ENCODE measurements at places on chromosomes 2 and 18.
A peak's percentile ranks its signal among the peaks of the same experiment; 100 is the strongest.

GRCh38 chr2:189118386-189118785 is 61.2 kb downstream of the COL5A2 start:
- DNase-seq: no peak

DNA sequence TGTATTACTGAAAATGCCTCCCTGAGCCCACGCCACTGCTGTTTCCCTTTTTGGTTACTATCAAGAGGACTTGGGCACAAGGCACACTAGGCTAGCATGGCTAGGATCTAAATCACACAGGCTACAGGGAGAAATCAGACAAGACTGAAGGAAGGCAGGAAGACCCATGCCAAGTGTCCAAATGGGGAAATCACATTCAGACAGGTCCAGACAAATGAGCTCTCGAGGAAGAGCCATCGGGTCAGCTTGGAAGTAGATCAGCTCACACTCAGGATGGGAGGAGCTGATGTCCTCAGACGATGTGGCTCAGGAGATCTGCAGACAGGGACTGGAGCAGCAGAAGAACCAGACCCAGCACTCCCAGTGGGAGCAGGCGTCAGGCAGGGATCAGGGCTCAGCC is 113.2 kb downstream of the COL6A3 start:
- DNase-seq: no peak

DNA sequence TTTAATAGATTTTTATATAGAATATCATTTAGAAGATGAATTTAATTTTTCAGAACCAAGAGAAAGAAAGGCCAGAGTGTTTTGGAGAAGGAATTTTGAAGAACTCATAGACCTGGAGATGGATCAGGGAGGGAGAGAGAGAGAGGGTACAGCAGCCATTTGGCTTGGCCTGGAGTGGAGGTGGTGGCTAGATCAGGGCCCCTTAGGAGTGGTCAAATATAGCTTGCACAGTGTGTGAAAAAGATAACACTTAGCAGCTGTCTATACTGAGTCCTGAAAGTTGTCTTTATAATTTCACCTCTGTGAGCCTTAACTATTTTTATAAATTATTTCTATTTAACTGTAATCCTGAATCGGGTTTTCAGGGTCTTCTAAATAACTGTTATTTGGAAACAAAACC is 38.8 kb upstream of the ACYP2 start:
- no peak for DNase-seq

GRCh38 chr2:30776831-30777635 is 30.2 kb downstream of the CAPN13 start:
- no peak for DNase-seq

DNA sequence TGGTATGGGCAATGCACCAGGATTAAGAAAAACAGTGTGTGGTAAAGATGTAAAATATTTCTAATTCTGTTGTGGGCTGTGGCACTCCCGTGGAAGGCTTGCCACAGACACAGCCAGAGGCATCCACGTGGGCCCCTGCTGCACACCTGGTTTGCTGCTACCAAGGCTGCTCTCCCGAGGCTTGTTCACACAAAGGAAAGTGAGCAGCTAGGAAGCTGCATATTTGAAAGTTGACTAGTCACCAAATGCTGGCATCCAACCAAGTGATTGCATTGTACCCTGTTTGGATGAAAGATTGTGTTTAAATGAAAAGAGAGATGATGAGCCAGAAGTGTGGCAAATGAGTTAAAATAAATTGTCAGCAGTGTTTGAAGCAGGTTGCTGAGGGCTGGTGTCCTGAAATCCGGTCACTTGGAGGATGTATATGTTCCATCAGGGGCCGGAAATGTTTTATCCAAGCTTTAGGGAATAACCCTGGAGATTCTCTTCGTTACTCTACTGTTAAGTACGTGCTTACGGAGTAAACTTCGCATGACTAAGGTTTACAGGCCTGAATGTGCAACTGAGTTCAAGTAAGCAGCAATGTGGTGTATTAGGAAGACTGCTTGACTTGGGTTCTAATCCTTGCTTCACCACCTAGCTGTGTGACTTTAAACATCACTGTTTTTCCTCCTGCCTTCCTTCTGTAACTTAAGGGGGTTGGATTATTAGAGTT is 86.1 kb downstream of the MSH2 start:
- DNase-seq: no peak

DNA sequence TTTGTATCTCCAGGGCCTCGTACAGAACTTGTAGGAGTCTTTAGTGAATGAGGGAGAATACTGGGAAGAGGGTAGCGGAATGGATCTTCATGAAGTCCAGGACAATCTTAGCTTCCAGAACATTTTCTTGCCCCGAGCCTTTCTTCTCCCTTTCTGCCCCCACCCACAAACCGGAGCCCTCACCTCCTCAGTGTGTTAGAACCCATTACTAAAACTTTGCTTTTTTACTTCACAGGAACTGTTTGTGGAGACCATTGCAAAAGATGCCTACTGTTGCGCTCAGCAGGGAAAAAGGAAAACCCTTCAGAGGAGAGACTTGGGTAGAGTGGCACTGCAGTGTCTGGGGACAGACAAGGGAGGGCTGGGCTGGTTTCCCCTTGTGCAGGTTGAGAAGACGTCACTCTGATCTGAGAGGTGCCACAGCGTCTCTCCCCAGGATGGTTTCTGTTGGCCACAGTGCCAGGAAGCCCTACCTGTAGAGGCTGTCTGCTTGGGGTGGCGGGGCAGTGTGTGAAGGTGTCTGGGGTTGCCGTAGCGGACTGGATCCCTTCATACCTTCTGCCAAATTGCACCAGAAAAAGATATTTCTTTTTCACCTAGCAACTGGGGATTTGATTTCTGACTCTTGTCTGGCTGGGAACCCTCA is 786 bp downstream of the POLE4 start:
- peak; percentile 13 for DNase-seq

DNA sequence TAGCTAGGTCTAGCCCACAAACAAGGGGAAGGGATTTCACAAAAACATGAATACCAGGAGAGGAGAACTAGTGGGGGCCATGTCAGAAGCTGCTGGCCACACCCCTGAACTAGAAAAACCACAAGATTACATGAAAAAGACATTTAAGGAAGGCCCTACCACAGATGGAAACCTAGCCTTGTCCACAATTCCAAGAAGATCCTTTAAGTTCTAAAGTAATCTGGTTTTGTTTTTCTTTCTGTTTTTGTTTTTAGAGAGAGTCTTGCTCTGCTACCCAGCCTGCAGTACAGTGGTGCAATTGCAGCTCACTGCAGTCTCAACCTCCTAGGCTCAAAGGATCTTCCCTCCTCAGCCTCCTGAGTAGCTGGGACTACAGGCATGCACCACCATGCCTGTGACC is 34.2 kb upstream of the CAB39 start:
- DNase-seq: no peak

DNA sequence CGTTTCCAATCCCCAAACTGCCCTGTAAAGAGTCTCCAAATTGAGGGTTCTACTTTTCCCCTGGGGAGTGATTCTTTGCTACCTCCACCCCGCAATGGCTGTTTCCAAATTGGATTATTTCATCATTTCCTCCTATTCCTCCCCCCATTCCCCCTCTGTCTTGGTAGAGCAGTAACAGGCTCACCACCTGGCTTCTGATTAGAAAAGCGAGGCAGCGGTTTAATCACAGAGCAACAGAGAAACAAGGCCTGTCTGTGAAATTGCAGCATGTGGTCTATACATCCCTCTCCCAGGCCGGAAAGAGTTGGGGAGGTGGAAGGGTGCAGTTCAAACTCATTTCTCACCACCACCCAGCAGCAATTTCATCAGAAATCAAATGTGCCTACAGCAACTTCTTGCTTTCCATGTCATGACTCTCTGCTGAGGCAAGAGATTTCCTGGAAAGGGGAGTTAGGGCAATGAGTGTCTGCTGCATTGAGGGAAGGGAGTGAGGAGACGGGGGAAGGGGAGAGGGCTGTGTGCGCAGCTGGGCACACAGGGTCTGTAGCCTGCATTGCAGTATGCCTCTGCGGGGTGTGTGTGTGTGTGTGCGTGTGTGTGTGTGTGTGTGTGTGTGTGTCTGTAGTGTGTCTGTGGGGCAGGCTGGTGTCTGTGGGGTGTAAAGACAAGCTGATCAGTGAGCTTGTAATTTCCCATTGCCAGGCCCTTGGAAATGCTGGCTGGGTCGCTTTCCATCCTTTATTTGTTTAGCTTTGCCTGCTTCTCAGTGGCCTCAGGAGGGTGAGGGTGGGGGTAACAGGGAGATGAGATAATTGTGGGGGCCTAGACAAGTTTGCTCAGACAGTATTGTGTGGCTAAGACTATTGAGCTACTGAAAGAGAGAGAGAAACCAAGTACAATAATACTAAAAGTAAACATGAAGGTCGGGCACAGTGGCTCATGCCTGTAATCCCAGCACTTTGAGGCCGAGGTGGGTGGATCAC is 13.5 kb upstream of the IGFBP2 start:
- DNase-seq: no peak

DNA sequence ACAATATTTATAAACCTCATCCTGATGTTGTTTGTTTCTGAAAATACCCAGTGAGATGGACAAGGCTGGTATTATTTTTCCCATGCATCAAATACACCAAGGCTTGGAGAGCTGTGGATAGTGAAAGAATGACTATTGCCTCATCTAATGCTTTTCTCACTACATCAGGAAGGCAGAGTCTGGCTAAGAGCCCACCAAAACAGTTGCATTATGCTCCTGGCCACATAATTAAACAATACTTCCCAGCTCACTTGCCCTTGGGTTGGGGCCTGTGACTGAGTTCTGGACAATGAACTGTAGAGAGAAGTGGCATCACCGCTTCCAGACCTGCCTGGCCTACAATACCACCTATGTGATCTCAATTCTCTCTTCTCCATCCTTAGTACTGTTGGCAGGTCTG is 46.4 kb upstream of the REEP1 start:
- no peak for DNase-seq

DNA sequence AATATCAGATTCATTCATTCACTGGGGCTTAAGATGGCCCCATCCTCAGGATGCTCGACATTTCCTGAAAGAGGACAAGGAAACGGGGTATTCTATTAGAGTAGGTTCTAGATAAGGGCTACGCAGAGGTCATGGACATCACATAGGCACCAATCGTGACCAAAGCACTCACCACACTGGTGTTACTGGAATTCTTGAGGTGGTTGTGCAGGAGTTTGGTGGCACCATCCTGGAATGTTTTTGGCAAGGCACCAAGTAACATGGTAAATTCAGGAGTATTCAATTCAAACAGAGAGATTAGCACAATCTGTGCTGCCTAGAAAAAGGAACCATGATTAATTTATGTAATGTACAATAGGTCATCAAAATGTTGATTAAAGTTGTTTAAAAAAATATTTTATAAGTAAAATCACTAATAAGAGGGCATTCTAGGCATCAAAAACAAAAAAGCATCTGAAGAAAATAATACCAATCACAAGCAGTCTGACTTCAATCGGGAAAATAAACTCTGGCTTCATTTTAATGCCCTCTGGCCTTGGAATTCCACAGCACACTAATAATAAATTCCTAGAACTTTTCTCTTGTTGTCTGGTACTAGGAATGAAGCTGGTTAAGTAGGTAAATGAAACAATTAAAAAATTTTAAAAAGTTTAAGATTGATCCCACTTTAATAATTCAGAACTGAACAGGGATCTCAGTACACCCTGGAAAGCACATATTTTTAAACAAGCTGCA is 102.8 kb upstream of the TFCP2L1 start:
- no peak for DNase-seq

DNA sequence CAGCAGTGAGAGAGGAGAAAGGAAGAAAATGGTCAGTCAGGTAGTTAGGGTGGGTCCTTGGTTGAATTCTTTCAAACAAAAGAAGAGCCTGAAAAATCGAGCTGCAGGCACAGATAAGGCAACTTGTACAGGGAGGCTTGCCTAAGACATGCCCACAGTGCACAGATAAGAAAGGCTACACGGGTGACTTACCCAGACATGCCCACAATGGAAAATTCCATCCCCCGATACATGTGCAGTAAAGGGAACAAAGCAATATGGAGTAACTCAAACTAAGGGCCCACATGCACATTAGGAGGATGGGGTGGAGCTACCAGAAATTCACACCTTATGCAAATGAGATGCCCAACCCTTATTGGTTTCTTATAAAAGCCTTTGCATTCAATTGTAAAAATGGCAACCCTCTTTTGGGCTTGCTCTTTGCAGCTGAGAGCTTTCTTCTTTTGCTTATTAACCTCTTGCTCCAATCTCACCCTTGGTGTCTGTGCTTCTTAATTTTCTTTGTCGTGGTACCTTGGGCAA is 110.3 kb upstream of the RMP24 start:
- DNase-seq: no peak

GRCh38 chr2:98412751-98413458 is 31.8 kb upstream of the INPP4A start:
- peak; percentile 73 for DNase-seq

- DNase-seq: no peak
These were observed 43.9 kb upstream of the TACR1 start for GRCh38 chr2:75243219-75243618.

Data from CD4-positive, alpha-beta memory T cell (primary cell).